ENCODE measurements at places on chromosomes 2 and 18.

DNA sequence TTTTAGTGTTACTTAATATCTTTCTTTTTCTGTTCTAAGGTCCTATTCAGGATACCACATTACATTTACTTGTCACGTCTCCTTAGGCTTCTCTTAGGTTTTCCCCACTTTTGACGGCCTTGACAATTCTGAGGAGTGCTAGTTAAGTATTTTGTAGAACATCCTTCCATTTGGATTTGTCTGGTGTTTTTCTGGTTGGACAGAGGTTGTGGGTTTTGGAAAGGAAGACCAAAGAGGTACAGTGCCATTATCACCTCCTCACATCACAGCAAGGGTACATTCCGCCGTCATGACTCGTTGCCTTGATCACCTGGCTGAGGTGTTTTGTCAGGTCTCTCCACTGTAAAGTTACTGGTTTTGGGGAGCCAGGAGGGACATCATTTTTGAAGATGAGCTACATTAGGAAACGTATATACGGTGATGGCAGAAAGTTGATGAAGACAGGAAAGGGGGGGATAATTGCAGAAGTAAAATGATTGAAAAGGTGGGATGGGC is 88.4 kb upstream of the TMEM247 start:
- DNase-seq = no peak

- no peak for DNase-seq
Measured at GRCh38 chr2:232434091-232434490, 21.9 kb upstream of the ALPI start.

- no peak for DNase-seq
Measured at GRCh38 chr2:36556842-36557241, 41.1 kb downstream of the FEZ2 start.

- no peak for DNase-seq
Measured at GRCh38 chr2:46784278-46784677, 131.3 kb downstream of the MCFD2 start.

DNA sequence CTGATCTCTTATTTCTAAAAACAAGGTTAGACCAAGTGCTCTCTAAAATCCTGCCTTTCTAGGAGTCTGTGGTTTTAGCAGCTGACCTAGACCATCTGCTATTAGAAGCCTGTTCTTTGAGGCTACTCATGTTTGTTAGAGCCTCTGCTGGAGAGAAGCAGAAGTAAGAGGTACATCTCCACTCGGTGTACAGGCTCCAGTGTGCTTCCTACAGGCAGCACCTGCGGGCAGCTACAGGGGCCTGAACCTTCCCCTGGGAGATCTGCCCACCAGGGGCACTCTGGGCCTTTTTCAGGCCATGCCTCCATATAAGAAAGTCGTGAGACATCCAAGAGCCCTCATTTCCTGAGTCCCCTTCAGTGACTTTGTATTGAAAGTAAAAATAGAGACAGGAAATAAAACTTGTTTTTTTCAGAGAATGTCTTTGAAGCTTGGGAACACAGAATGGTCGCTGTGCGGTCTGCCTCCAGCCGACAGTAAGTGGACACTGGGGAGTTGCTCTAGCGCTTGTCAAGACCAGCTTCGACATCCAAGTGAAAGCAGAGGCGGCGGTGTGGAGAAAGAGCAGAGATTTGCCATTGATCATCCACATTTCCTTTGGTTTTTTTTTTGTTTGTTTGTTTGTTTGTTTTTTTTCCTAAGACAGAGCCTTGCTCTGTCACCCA is 31.7 kb downstream of the ONECUT2 start:
- DNase-seq = no peak

- no peak for DNase-seq
Measured at GRCh38 chr2:113979191-113980128, 89.6 kb downstream of the ACTR3 start.

DNA sequence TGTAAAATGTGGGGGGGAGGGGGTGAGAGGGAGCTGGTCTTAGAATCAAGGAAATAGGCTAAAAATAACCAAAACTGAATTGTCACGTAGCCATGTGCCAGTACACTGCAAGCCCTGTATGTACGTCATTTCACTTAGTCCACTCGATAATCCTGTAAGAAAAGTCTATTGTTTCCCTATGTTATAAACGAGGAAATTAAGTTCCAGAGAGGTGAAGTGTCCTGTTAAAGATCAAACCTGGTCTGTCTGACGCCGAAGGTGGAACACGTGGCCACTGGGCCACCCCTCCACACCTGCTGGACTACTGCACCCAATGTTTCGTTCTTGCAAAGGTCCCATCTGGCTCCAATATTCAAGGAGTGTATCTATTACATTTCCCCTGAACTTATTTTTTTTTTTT is 29.6 kb downstream of the TFCP2L1 start:
- no peak for DNase-seq

DNA sequence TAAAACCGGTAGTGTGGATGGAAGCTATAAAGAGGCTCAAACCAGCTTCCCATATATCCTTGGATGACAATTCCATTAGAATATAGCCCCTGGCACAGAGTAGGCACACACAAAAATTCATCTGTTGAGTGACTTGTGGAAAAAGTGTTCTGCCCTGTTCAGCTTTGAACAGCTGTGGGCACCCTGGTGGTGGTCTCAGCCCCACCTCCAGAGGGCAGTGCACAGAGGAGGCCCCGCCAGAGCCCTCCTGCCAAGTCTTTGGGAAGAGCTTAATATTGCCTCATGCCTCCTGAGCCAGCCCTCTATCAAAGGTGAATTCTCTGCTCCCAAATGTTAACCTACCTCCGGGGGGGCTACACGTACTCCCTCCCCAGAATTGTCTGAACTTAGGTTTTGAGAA is 30.4 kb downstream of the EPAS1 start:
- no peak for DNase-seq

DNA sequence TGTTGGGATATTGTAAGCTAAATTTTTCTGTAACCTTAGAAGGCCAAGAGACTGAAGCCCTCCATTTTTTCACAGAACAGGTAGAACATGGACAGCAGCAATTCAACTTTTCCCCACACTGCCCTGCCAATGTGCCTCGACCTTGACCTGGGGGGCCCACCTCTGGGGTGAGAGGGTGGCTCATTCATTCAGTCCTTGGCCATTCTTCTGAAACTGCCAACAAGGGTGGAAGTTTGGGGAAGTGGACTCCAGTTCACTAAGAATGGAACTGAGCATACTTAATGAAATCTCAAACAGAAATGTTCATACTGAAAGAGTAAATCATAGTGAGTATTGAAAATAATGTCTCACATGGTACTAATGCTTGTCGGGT is 1.1 kb downstream of the EEF1B2 start:
- DNase-seq = no peak

- no peak for DNase-seq
Measured at GRCh38 chr2:182821182-182821581, 45.3 kb downstream of the FRZB start.

GRCh38 chr2:130327703-130328527 is 14.8 kb upstream of the IMP4 start:
- no peak for DNase-seq

- no peak for DNase-seq
Measured at GRCh38 chr2:218583983-218584850, 15.6 kb downstream of the CNOT9 start.

- no peak for DNase-seq
Measured at GRCh38 chr2:28346587-28346986, 46.1 kb upstream of the FOSL2 start.

DNA sequence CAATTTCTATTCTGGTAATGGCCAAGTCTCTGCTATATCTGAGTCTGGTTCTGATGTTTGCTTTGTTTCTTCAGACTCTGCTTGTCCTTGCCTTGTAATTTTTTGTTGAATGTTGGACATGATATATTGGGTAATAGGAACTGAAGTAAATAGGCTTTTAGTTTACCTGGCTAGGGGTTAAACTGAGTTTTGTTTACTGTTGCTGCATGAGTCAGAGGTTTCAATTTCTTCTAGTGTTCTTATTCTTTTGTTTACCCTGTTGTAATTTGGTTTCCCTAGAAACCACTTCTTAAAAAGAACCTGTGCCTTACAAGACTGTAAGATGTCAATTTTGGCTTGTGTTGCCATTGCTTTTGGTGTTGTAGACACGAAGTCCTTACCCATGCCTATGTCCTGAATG is 285.0 kb upstream of the KCNH7 start:
- DNase-seq = no peak

DNA sequence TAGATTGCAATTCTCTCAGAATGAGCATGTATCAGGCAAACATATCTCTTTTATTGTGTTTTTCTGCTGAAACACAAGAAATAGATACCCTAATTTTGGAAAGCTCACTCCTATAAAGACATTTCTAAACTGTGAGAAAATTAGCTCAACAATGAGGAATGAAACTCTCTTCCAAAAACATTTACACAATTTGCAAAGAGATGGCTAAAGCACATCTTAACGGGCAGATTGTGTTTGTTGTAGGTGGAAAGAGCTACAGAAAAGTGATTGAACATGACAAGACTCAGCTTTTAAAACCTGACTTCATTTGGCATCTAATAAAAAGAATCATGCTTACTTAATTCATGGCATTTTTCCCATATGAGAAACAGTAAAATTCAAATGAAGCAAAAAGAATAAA is 175.0 kb upstream of the SLC39A10 start:
- no peak for DNase-seq

- DNase-seq = no peak
Measured at GRCh38 chr2:240427729-240428128, 7.7 kb upstream of the GPC1 start.

Data from T-helper 1 cell (primary cell).